Activated CD4-positive, alpha-beta T cell treated with anti-CD3 and anti-CD28 coated beads, Interleukin-2, amount 10 ng/mL, durations not matched to agents 7 days and 5 days (primary cell): ENCODE measurements at places on chromosomes 12 and 14.
A peak's percentile ranks its signal among the peaks of the same experiment; 100 is the strongest.

DNA sequence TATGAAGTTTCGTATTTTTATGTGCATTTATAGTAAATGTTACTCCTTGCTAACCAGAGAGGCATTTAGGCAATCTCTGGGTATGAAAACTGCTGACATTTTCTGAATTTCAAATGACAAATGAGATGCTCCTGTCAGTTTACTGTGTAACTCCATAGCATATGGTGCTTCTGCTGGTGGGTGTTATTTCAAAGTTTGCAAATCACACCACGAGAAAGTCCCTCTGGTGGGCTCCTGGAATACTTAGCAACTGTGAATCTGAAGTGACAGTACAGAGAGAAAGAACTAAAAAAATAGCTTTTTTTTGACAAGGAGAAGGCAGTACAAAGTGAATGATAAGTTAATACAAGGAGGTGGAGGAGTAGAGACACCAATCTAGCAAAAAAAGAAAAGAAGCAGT, 161.5 kb downstream of the DERA start:
- peaks cover 8% of the 10 kb centered on the region for H3K27me3 ChIP-seq
- H3K36me3 ChIP-seq: no peaks in the 10 kb centered on the region
- no peak overlapping the region for H3K4me3 ChIP-seq
- no peak for DNase-seq
- H3K27ac ChIP-seq: no peak overlapping the region

DNA sequence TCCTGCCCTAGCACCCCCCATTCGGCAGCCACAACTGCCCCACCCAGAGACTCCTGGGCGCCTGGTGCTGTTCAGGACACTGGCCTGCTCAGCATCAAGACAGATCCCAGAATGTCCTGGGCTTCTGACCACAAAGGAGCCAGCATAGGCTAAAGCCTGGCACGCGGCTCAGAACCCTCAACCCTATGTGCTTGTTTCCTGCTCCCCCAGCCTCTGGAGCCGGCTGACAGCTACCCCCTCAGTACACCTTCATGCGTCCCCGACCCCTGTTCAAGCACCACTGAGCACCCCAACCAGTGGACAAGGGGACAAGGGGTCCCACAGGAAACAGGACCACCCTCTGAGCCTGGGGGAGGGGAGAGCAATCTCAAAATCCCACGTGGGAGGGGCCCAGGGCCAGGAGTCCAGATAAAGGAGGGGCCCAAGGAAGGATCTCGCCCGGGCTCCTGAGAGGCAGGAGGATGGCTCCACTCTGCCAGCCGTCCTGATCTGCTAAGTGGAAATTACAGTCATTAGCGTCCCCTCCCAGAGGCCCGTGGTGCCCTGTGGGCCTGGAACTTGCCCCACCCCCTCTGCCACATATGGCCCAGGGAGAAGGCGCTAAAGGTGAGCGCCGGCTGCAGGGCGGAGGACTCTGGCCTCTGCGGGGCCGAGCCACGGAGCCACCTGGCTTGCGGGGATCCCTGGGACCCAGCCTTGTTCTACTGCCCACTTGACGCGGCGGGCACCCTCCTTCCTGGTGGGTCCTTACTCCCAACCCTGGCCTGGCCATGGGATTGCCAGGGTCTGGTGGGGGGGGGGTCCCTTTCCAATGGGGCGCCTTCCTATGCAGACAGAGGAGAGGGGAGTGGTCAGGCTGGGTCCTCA, 27.2 kb upstream of the GPR132 start:
- peak overlapping the region; percentile 75 for H3K27ac ChIP-seq
- peaks cover 28% of the 10 kb centered on the region for H3K4me1 ChIP-seq
- peak overlapping the region; percentile 76 for H3K4me3 ChIP-seq

DNA sequence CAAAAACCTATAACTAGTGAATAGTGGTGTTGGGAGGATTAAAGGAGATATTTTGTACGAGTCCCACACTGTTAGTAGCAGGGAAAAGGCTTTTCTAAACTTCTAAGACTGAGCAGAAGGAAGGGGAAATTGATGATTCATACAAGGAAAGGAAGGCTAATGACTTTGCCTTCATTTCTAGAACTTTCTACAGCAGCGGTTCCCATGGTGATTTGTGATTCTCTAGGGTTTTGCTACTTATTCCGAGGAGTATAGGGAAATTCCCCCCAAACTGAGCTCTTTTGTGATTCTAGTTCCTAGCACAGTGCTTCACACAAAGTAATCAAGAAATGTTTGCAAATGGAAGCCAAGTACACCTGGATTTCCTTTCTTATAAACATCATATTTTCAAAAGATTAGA, 23.8 kb upstream of the PWP1 start:
- peaks cover 12% of the 10 kb centered on the region for H3K4me1 ChIP-seq
- peaks cover 15% of the 10 kb centered on the region for H3K36me3 ChIP-seq
- H3K27me3 ChIP-seq: peaks cover 3% of the 10 kb centered on the region

GRCh38 chr14:103099081-103099732, 4.7 kb downstream of the EXOC3L4 start:
- H3K36me3 ChIP-seq: no peaks in the 10 kb centered on the region
- peaks cover 21% of the 10 kb centered on the region for H3K27me3 ChIP-seq
- H3K4me3 ChIP-seq: no peak overlapping the region
- peaks cover 2% of the 10 kb centered on the region for H3K4me1 ChIP-seq
- DNase-seq: no peak
- H3K27ac ChIP-seq: no peak overlapping the region

- peaks cover 4% of the 10 kb centered on the region for H3K27me3 ChIP-seq
- H3K27ac ChIP-seq: no peak overlapping the region
- no peaks in the 10 kb centered on the region for H3K36me3 ChIP-seq
- H3K4me3 ChIP-seq: no peak overlapping the region
Observed at GRCh38 chr14:49494836-49495235, 91.3 kb downstream of the RPS29 start.

DNA sequence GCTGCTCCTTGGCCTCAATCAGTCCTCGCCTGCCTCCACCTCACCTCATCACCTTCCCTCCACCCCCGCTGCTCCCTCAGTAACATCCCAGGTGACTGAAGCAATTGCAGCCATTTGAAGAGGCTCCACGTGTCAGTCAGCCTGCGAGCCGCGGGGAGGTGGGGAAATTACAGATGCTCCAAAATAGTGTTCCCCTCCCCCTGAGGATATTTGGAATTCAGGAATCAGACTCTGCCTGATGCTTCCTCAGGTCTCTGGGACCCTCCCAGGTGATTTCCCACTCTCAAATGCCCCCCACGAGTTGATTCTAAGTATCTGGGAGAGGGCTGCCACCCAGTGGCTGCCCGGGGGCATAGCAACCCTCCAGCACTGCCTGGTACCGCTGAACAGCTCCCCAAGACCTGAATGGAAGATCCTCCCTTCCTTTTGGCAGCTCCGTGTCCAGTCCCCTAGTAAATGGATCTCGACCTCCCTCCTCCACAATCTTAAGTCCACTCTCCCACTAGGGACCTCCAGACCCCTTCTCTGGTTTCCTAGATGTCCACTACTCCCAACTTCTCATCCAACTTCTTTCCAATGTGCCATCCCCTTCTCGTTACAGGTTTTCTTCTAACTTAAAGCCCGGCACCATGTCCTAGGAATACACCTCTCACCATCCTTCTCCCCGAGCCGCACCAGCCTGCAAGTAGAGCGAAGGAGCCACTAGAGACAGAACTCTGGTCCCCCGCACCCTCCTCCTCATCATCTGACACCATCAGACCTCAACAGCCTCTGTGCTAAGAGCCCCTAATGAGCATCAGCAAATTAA, 1.4 kb upstream of the ASIC1 start:
- peak overlapping the region; percentile 28 for H3K4me3 ChIP-seq
- H3K4me1 ChIP-seq: peaks cover 44% of the 10 kb centered on the region
- no peaks in the 10 kb centered on the region for H3K36me3 ChIP-seq
- H3K27ac ChIP-seq: no peak overlapping the region
- peaks cover 44% of the 10 kb centered on the region for H3K27me3 ChIP-seq

DNA sequence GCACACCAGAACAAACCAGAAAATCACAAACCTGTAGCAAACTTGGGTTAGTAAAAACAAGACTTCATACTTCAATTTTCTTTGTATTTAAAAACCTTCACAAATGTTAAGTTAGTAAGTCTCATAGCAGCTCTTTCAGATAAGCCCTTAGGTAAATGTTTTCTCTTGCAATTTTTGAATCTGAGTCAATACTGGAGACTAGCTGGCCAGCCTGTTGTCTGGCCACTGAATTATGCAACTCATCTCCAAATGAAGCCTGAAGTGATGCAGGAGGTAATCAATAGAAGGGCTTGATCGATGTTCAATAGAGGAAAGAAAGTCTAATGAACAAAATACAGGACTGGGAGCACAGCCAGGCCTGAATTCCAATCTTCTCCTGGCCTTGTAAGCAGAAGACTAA, 465.2 kb downstream of the LRIG3 start:
- H3K4me1 ChIP-seq: no peaks in the 10 kb centered on the region
- H3K27me3 ChIP-seq: peaks cover 2% of the 10 kb centered on the region
- H3K36me3 ChIP-seq: no peaks in the 10 kb centered on the region
- no peak for DNase-seq

DNA sequence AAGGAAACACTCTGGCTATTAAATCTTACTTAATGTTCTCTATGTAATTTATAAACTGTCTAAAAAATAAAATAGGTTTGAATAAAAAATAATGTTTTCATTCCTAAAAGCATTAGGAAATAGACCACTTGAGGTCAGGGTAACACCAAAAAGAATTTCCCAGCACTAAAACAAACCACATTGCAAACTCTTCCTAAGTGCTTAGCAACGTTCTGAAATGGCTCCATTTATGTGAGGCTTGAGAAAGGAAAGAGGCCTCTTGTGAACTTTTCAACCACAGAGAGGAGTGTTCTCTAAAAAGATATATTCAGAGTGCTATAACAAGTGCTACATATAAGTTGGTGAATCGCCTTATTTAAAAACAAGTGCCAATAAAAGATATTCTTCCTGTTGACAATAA, 42.7 kb downstream of the ALX1 start:
- no peak overlapping the region for H3K27ac ChIP-seq
- no peak for DNase-seq
- H3K4me3 ChIP-seq: no peak overlapping the region
- no peaks in the 10 kb centered on the region for H3K27me3 ChIP-seq
- no peaks in the 10 kb centered on the region for H3K36me3 ChIP-seq

DNA sequence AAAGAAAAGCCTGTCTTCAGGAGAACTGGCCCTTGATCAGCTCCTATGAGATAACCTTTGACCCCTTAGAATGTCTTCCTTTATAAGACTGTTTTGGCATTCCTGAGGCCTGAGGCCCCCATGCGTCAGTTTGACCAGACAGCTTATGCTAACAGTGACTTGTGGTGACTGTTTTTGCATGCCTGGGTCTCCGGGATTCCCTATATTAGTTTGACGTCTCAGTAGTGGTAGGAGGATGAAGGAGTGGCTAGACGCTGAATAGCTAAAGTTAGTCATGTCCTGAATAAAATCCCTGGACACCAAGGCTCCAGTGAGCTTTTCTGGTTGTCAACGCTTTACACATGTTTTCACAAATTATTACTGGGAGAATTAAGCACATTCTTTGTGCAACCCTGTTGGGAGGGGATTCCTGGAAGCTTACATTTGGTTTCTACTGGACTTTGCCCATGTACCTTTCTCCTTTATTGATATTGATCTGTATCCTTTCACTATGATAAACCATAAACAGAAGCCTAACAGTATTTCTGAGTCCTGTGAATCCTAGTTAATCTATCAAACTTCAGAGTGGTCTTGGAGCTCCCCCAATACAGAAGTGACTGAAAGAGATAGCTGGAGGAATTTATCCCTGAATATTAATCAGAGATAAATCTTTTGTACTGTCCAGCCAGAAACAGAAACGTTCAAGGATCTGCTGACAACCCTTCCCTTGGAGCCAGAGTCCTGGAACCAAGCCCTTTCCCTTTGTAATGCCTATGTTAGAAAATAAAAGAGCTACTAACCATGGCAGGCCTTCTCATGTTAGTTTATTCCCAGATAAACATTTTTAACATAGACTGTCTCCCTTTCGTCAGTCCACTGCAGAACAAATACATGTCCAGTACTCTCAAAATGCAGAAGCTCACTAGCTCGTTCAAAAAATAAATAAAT, 479.2 kb downstream of the RPS29 start:
- H3K27me3 ChIP-seq: no peaks in the 10 kb centered on the region
- H3K36me3 ChIP-seq: no peaks in the 10 kb centered on the region
- no peaks in the 10 kb centered on the region for H3K4me1 ChIP-seq

GRCh38 chr12:67593041-67593440, 55.5 kb upstream of the DYRK2 start:
- H3K36me3 ChIP-seq: peaks cover 29% of the 10 kb centered on the region
- H3K27ac ChIP-seq: peak overlapping the region; percentile 87
- peaks cover 51% of the 10 kb centered on the region for H3K4me1 ChIP-seq
- H3K27me3 ChIP-seq: no peaks in the 10 kb centered on the region
- DNase-seq: no peak

DNA sequence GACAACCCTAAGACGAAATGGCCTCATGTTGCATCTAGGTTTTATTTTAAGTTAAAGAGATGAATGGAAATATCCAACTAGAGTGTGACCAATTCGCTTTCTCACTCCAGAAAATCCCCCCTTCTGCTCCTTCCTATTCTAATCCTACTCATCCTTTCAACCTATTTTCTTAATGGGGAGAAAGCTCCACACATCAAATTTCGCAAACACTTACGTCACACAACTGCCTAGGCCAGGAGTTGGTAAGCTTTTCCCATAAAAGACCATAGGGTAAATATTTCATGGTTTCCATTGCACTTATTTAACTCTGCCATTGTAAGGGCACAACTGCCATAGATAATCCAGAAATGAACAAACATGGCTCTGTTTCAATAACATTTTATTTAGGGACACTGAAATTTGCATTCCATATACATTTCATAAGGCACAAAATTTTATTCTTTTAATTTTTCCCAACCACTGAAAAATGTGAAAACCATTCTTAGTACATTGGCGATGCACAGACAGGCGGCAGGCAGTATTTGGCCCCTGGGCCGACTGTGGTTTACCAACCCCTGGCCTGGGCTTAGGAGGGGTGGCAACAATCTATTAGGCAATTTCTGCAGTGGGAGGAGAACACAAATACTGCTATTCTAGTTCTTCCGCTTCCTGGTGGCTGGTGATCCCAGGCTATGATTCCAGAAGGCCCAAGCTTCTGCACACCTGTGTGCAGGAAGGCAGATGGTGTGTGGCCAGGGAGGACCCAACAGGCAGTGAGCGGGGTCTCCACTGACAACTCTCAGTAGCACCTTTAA, 67.2 kb upstream of the FOXN3 start:
- H3K27ac ChIP-seq: peak overlapping the region; percentile 64
- no peak overlapping the region for H3K4me3 ChIP-seq
- H3K27me3 ChIP-seq: no peaks in the 10 kb centered on the region
- peaks cover 35% of the 10 kb centered on the region for H3K36me3 ChIP-seq
- H3K4me1 ChIP-seq: peaks cover 6% of the 10 kb centered on the region

- peak; percentile 73 for DNase-seq
- H3K27me3 ChIP-seq: no peaks in the 10 kb centered on the region
- peak overlapping the region; percentile 37 for H3K4me3 ChIP-seq
- peak overlapping the region; percentile 77 for H3K27ac ChIP-seq
Observed at GRCh38 chr12:51009056-51009440, 17.1 kb downstream of the SLC11A2 start.

GRCh38 chr12:10722502-10722904, 620 bp downstream of the YBX3 start:
- H3K27me3 ChIP-seq: peaks cover 42% of the 10 kb centered on the region
- H3K4me1 ChIP-seq: peaks cover 39% of the 10 kb centered on the region
- H3K36me3 ChIP-seq: peaks cover 2% of the 10 kb centered on the region
- DNase-seq: peak; percentile 39
- peak overlapping the region; percentile 78 for H3K27ac ChIP-seq
